ENCODE measurements at places on chromosomes 7 and 10.

DNA sequence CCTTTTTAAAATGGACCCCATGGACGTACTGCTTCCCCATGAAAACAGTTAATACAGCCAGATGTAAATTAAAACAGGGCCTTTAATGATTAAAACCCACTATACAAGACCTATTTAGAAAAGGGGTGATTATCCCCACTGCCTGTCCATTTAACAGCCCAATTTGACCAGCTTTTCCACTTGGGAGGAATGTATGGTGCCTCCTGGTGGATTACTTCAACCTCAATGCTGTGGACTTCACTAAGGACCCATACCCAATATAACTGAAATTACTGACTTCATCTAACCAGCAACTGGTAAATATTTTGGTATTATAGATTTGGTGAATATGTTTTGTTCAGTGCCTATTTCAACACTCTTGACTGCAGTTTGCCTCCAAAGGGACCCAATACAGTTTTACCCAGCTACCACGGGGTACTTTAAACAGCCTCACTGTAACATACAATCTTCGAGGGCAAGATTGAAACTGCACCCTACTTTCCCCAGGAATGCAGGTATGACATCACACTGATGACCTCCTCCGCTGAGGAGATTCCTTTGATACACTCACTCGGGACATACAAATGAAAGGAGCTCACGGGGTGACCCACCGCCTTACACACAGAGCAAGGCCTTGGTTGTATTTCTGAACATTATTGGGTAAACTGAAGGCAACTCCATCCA, 192.8 kb downstream of the DNAJC1 start:
- DNase-seq = no peak

GRCh38 chr10:125264757-125265578, 104.6 kb upstream of the CTBP2 start:
- DNase-seq = no peak

DNA sequence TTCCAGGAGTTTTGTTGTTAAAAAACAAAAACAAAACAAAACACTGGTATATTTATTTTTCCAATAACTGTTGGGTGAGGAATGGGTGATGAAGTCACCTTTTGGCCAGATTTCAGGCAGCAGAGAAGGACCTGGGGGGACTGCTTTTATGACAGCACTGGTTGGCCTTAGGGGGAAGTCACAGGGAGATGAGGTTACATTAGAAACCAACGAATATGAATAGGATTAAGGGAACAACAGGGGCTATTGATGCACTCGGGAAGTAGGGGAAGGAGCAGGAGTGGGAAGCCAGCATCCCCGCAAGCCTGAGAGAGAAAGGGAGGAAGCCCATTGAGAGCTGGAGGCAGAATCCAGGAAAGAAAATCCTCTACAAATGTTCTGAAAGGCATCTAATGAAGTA, 958.4 kb downstream of the TYW1 start:
- no peak for DNase-seq

DNA sequence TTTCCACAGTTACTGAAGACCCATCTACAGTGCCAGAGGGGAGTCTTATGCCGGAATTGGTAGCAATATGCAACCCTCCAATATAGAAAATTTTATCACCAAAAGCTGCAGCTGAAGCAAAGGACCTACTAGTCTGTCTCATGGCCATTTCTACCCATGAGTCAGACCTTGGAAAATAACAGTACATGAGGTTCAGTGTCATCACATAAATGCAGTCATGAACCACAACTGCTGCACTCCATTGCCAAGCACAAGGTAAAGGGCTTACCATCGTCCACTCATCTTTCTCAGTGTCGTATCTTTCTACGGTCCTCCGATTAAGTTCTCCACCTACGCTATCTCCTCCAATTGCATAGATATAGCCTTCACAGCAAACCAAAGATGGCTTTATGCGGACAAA, 21.8 kb downstream of the KBTBD2 start:
- no peak for DNase-seq

All from adrenal gland (tissue), 19 donors.